ENCODE measurements at places on chromosomes 16 and 17.

DNA sequence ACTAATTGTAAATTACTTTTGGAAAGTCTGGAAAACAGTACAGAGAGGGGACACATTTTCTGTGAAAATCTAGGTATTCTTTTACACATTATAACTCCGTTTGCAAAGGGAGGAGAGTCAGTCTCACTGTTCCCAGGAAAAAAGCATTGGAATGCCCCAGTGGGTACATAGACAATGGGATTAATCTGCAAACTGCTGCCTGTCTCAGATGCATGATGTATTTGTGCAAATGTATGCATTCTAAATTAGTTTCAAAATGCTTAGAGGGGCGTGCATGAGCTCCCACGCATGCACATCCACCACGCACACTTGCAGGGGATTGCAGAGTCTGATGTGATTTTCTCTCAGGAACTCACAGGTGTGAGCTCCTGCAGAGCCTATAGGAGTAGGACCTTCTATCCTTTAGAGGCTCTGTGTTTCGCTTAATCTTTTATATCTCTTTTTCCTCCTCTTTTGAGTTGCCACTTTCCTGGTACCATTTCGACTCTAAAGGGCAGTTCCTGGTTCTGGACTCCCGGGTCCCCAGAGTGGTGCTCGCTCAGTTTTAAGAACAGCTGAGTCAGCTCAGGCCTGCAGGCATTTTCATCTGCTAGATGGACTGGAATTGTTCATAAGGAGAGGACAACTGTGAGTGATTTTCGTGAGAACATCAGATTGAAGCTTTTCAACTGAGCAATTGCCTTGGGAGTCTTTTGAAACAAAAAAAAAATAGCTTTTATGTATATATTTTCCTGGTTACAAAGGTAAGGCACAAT, 1.1 kb downstream of the BCO1 start:
- no peak for DNase-seq

GRCh38 chr17:64507413-64507782, 621 bp downstream of the CEP95 start:
- peak; percentile 78 for DNase-seq

DNA sequence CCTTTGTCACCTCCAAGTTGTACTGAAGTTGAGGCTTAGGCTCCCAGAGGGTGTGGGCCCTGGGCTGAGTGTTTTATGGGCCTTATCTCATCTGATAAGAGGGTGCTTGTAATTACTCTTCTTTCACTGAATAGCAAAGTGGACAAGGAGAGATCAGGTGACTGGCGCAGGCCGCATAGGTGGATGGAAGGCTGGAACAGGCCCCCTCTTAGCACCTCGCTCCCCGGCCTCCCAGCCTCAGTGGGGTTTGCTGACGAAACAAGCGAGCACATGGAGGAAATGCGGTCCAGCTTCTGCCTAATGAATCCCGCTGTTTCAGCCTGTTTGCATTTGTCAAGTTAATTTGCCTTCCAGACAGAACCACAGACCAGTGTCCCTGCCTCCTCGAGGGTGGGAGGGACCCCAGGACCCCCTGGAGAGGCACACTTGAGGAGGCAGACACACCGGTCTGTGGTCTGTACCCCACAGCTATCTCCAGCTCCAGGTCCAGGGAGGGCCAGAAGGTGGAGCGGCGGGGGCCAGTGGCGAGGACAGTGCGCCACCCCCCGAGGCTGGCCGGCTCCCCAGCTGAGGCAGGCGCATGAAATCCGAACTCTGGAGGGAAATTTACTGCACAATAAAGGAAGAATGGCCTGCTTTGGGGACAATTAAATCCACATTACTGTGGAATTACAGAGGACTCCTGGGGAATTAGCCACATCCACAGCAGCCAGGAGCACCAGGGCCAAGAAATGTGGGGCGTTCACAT, 123.4 kb downstream of the NTN1 start:
- DNase-seq, result no peak

GRCh38 chr17:45578516-45579455, 88.3 kb upstream of the PLEKHM1 start:
- DNase-seq, result no peak

DNA sequence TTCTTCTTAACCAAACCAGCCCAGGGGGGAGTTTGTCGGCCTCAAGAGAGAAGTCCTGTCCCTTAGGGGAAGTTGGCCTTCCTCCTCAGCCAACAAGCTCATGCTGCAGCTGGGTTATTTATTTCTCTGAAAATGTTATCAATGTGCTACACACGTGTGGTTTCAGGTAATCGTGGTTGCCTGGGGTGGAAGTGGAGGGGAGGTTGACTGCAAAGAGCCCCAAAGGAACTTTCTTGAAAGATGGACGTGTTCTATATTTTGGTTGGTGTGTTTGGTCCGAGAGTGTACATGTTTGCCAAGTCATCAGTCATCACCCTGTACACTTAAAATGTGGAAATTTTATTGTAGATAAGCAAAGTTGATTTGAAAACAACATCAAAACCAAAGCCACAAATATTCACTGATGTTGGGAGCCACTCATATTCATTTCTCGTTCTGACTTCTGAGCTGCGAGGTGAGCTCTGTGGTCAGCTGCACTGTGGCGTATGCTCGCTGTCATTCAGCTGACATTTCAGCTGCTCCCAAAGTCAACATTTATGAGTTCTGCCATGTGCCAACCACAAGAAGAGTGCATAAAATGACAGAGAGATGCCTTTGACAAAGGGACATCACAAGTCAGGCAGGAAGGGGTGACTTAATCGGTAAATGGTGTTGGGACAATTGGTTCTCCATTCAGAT, 26.5 kb upstream of the ADGRG1 start:
- no peak for DNase-seq

DNA sequence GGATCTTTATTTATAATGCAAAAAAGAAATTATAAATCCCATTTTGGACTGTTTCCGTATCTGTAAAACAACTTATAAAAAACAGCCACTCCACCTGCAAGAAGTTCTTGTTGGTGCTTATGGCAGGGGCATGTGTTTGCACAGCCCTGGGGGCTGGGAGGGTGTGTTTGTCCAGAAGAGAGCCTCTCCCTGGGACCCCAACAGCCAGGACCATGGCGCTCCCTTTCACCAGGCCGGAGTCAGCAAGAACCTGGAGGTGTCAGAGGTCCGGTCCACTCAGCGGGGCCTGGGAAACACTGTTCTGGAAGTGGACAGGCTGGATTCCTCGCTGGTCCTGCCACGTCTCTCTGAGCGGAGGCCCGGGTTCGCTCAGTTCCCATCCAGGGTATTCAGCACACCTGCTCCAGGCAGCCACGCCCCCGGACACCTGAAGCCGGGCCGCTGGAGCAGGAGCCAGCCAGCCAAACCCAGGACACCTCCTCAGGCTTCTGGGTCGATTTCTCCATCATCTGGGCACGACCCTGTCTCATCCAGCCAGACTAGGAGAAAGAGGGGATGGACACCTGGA, 18.9 kb upstream of the GINS2 start:
- DNase-seq, result no peak

DNA sequence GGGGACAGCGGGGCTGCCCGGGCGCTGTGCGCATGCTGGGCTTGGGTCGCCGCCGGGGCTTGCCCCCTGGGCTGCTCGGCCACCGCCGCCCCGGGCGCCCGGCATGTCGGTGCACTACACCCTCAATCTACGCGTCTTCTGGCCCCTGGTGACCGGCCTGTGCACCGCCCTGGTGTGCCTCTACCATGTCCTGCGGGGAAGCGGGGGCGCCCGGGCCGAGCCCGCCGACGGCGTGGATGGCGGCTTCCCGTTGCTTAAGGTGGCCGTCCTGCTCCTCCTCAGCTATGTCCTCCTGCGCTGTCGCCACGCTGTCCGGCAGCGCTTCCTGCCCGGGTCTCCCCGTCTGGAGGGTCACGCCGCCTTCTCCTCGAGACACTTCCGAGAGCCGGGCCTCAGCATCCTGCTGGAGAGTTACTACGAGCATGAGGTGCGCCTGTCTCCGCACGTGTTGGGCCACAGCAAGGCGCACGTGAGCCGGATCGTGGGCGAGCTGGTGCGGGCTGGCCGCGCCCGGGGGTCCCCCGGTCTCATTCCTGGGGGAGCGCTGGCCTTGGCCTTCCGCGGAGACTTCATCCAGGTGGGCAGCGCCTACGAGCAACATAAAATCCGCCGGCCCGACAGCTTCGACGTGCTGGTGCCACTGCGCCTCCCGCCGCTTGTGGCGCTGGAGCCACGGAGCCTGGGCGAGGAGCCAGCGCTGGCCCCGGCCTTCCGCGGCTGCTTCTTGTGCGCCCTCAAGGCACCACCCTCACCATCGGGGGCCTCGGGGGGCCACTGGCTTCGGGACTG, 789 bp downstream of the ITPRIPL2 start:
- peak; percentile 49 for DNase-seq

GRCh38 chr17:76956846-76957540, 88.8 kb downstream of the MGAT5B start:
- no peak for DNase-seq

- DNase-seq, result no peak
These were observed 5.8 kb upstream of the SPIRE2 start for GRCh38 chr16:89822188-89823086.

DNA sequence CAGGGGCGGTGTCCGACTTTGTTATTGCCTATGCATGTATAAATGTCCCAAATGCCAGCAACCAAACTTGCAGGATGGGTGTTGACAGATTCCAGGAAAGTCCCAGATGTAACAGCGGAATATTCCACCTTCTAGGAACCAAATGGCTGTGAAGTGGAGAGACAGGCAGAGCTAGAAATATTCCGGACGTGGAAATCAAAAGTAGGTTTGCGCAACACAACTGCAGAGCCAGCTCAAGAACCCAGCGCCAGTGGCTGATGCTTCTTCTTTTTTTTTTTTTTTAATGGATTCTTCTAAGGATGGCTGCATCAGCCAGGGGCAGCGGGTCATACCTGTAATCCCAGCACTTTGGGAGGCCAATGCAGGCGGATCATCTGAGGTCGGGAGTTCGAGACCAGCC, 601.7 kb downstream of the MAF start:
- no peak for DNase-seq

GRCh38 chr16:81755915-81756614, 23.0 kb upstream of the PLCG2 start:
- DNase-seq, result peak; percentile 30

DNA sequence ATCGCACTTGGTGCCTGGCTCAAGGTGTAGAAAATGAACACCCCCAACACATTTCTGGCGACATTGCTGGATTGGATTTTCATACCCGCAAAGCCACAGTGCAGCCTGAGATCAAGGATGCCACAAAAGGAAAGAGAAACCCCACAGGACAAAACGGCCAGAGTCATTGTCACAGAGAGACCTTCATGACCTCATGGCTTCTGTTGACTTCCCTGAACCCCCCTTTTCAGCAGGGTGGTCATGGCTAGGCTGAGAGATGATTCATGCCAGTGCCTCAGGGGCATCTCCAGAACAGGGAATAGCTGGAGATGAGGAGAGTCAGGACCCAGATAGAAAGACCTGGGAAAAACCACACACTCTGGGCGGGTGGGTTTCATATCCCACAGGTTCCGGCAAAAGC, 122.0 kb downstream of the C16orf95 start:
- no peak for DNase-seq

Data from erythroblast (primary cell).